Activated T-cell treated with anti-CD3 and anti-CD28 coated beads, Interleukin-2, amount 50 U/mL, for 48 hours (primary cell): ENCODE measurements at places on chromosomes 5 and 9.

DNA sequence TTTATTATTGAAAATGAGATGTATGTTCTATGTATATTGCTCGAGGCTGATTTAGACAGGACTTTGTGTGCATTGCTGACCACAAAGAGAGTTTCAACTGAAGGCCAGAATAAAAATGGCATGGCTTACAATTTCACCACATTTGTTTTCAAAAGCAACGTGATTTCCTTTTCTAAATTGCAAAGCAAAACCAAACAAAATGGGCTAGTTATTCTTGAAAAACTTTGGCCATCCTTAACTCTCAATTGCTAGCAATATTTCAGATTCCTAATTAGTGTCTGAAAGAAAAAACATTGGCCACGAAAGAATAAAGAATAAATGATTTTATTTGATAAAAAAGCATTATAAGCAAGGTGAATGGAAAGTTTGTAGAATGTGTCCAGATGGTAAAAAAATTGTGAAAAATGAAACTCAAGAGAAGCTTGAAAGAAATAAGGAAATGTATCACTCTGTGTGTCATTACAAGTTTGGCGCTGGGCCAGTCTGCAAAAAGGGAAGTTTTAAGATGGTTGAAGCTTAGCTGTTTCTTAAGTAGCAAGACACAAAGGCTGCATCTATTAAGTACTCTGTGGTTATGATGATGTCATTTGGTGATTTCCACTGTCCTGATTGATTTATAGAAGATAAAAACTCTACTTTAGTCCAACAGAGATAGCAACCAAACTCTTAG is 89.2 kb upstream of the PRLR start:
- peak; percentile 83 for DNase-seq

GRCh38 chr5:36631620-36632362 is 25.4 kb downstream of the SLC1A3 start:
- DNase-seq: peak; percentile 16

GRCh38 chr9:14251154-14252071 is 62.5 kb downstream of the NFIB start:
- no peak for DNase-seq

- DNase-seq: no peak
These were observed 252.6 kb upstream of the IRX4 start for GRCh38 chr5:2135354-2135753.

DNA sequence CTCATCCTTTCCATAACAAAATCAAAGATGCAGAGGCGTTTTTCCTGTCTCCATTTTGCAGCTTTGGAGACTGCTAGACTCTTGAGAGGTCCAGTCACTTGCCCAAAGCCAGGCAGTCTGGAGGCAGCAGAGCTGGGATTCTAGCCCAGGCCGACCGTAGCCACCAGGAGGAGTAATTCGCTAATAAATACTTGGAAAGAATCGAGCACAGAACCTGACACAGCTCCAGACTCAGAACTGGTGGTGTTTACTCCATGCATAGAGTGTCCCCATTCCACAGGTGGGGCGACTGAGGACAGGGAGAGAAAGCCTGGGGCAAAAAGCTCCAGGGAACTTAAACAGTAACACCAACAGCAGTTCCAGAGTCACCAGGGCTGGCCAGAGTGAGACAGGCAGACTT is 10.7 kb upstream of the CERCAM start:
- no peak for DNase-seq

DNA sequence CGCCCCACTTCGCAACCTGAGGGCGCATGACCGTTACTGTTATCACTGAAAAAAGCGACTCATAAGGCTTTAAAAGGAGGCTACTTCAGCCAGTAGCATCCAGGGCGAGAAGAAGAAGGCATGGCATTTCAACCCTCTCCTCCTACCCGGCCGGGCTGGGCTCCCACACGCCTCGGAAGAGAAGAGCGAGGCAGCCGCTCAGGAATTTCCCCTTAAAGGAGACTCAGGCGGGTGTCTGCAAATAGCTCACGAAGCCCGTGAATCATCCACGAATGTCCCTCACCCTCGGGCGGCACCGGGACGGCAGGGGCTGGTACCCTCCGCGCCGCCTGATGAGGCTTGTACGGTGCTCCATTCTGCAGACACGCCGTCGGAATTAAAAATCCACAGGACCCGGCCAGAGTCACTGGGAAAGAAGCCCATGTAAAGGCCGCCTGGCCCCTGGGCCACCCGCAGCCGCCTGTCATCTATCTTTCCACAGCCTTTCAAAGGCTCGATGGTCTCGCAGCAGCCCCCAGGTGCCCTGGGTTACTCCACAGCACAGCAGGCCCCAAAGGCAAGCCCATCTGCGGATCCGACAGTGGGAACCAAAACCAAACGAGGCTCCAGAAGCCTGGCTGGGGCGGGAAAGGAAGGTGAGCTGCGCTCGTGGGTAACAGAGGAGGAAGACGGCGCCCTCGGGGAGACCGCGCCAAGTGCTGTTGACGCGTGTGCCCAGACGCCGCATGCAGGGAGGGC is 11.8 kb downstream of the SLC12A7 start:
- DNase-seq: no peak

DNA sequence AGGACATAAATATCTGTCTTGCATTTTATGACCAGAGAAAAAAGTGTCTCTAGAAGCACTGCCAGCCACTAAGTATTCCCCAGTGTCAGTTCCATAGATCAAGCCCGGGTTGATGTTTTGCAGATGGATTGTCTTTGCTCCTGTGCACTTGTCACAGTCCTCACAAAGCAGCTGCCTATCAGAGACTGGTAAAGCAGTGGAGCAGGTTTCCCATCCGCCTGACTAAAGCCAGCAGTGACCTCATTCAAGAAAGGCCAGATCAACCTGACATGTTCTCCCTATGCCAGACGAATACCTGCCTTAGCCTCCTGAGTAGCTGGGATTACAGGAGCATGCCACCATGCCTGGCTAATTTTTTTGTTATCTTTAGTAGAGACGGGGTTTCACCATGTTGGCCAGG is 26.8 kb upstream of the GARNL3 start:
- no peak for DNase-seq

DNA sequence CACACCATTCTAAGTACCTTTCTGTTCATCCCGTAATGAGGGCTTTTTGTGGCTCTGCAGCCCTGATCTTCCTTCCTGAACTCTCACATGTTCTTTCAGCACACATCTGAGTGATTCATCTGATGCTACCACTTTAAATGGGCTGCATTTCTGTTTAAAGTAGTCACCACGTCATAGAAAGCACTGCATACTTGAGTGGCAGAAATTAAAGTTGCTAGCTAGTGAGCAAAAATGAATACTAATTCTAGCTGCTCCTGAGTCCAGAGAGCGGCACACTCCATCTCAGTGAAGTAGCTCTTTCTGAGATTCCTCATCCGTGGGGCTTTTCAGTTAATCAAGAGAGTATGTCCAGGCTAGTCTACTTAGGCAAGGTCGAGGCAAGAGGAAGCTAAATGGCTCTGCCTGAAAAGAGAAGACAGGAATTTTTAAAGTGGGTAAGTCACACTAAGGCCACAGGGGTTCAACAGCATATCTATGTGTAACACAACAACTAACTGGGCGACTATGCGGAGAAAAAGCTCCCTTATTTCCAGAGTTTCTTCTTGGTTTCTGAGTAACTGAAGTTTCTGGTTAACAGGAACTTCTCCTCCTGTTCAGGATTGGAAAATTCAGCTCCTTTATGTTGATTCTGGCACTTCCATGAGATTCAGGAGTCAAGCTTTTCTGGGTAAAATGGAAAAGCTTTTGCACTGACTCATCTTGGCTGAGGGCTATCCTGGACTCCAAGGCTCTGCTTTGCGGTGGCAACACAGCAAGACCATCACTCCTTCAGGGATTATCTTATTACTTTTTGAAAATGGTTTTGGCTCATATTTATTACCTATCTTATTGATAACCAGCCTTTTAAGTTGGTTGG is 109.5 kb downstream of the TAF11L14 start:
- DNase-seq: no peak

- peak; percentile 66 for DNase-seq
These were observed 65.7 kb upstream of the IL6ST start for GRCh38 chr5:56060276-56061110.

DNA sequence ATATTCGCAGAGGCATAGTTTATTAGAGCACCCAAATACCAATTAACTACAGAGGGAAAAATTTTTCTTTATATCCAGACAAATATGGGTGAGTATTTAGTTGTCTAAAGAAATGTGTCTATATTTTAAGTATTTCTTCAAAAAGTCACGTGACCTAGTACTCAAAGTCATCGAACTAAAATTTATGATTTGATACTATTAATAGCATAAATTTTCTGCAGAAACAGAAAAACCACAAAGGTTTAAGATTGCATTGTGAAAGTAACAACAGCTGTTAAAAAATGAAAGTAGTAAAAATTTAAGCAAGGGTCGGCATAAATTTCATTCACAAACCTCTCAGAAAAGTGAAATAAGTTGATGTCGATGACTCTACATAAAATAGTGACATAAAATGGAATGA is 323.9 kb upstream of the RORB start:
- no peak for DNase-seq

DNA sequence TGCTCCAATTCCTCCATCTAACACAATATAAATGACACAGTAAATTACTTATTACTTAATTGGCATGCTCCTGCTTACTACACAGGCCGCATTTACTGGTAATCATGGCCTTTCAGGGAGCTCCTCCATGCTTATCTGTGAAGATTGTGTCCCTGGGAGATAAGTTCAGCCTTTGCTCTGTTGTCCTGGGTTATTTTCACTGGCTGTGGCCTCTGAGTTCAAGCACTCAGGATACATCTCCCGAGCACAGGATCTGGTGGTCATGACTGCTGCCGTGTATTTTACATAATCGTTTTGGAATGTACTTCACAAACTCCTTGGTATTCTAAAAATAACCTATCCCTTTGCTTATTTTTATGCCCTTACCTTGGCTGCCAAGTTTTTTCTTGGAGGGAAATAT is 215.7 kb downstream of the ICE1 start:
- no peak for DNase-seq

DNA sequence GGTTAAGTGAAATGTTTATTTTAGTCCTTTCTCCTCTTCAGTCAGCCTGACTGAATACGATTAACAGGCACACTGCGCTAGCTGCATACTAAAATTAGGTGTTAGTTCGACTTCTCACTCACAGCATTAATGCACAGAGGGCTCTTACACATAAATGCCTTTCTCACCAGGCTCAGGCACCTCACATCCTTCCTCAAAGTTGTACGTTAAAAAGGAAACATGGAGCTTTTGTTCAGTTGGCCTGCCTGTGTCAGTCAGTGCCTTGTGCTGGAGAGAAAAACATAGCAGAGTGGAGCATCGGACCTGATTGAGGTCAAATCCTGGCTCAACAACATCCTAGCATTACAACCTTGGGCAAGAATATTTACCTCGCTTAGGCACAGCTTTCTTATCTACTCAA is 236.0 kb upstream of the ZNF462 start:
- no peak for DNase-seq

- no peak for DNase-seq
These were observed 301.3 kb downstream of the DNAH5 start for GRCh38 chr5:13643196-13643595.

GRCh38 chr9:115090486-115090885 is 27.5 kb downstream of the TNC start:
- no peak for DNase-seq

DNA sequence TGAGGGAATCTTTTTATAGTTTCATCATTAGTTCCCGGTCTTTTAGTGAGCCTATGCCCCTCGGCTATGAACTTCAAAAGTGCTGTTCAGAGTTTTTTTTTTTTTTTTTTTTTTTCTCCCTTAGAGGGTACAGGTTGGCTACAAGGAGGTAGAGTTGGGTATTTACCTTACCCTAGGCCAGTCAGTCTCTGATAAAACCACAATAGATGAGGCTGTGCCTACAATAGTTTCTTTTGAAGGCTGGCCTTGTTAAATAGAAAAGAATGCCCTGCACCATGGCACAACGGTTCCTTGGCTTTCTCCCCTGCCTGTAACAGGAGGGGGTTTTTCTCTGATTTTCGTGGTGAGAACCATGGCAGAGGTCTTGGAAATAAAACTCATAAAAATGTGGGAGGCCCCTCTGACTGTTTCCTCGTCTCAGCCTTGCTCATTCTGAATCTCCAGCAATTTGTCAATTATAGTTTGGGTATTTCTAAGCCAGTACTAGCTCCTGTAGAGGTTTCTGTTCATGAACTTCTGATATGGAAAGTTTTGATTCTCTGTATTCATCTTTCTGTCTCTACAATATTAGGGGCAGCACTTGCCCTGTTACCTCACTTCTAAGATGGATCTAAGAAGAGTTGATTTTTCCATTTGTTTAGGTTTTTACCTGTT is 152.0 kb downstream of the MTRR start:
- DNase-seq: no peak

DNA sequence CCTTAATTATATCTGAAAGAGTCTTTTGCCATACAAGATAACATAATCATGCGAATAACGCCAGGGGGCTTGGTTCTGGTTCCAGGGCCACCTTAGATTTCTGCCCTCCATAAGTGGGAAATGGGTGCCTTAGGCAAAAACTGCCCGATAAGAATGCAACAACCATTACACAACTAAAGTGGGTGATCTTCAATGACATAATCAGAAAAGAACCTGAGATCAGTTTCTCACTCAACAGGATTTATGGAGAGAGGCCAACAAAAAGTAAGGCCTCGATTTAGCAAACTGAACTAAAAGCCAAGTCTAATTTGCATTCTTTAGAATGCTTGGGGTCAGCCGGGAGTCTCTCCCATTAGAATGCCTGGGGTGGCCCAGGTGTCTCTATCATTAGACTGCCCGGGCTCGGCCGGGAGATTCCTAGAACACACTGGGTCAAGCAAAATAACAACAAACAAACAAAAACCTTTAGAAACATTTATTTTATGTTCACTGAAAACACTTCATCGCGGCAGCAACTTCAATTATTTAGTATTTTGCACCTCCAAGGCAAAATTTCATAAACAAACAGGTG is 194.8 kb downstream of the AUH start:
- no peak for DNase-seq

DNA sequence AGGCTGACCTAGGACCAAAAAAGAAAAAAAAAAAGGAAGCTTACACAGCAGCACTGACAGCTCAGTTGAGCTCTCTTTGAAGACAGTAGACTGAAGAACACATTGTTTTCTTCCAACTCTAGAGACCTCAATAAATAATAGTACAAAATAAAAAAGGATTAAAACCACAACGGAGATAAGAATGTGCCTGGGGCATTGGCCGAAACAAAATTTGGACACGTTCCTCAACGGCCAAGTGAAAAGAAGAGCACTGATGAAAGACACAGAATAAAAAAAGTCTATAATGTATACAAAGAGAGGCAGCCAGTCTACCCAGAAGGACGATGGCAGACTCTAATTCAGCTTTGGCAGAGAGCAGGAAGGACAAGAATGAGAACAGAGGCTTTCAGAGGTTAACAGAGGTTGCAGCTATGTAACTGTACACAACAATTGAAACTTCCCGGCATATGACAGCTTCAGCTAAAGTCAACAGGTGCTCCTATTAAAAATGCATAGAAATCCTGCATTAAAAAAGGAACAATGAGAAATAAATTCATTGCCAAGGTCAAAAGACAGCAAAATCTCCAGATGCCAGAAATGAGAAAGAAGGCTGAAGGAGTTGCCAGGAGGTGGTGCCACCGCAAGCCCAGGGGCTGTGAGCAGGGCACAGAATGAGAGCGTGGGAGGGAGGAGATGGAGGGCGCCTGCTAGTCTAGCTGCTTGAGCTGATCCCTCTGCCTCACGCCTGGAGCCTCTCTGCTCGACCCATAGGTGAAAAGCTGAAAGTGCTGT is 113.9 kb downstream of the DCP2 start:
- peak; percentile 33 for DNase-seq
